ENCODE measurements at places on chromosomes 3 and 15.

- DNase-seq = no peak
Observed at GRCh38 chr15:58362262-58362922, 69.4 kb upstream of the LIPC start.

- DNase-seq = no peak
Observed at GRCh38 chr3:194967151-194968117, 281.8 kb downstream of the FAM43A start.

GRCh38 chr15:98649472-98650416 is 1.4 kb downstream of the IGF1R start:
- DNase-seq = peak; percentile 64

DNA sequence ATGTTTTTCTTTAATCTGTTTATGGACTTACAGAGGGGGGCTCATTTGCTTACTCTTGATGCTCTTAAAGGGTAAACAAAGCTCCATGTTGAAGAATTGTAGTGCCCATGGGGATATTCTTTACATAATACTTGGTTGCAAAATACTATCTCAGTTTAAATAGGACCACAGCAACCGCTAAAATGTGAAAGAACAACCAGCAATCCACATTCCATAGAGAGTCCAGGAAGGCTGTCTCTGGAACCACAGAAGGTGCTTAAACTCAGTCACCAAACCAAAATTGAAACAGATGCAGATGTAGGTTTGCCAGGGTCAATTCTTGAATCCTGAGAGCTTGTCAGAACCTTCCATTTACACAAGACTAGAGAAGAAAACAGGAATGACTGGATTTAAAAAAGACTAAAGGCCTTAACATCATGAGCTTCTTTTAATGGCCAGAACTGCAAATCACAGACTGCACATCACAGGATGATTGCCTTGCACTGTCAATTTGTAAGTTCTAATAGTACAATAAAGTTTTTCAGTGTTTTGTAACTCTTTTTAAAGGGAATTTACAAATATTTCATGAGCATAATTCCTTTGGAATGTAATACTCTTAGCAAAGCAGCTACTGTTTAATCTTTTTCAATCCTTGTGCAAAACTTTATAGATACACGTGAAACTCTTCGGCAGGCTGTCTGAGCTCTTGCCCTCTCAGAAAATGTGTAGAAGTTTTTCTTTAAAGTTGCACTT is 661.6 kb downstream of the SI start:
- no peak for DNase-seq

- no peak for DNase-seq
Observed at GRCh38 chr3:37765591-37766488, 95.8 kb upstream of the CTDSPL start.

DNA sequence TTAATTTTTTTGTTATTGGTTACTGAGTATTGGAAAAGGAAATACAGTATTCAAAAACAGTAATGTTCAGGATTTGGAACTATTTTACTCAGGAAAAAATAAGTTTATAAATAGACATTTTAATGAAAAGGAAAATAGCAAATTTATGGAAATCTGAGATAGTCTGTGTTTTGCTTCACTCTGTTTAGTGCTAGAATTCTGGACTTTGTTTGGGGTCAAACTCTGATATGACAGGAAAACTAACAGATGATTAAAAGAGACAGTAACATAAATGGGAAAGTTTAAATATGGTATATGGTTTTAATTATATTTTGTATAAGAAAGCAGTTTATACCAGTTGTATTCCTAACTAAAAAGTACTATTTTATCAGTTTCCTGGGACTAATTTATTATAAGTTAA is 17.4 kb downstream of the SETD5 start:
- no peak for DNase-seq

GRCh38 chr3:2856138-2857133 is 253.7 kb downstream of the IL5RA start:
- DNase-seq = no peak

GRCh38 chr15:32636410-32636809 is 5.1 kb upstream of the SCG5 start:
- no peak for DNase-seq

GRCh38 chr3:182527745-182528144 is 265.6 kb upstream of the ATP11B start:
- DNase-seq = no peak

GRCh38 chr15:45371546-45371945 is 6.8 kb downstream of the GATM start:
- no peak for DNase-seq

DNA sequence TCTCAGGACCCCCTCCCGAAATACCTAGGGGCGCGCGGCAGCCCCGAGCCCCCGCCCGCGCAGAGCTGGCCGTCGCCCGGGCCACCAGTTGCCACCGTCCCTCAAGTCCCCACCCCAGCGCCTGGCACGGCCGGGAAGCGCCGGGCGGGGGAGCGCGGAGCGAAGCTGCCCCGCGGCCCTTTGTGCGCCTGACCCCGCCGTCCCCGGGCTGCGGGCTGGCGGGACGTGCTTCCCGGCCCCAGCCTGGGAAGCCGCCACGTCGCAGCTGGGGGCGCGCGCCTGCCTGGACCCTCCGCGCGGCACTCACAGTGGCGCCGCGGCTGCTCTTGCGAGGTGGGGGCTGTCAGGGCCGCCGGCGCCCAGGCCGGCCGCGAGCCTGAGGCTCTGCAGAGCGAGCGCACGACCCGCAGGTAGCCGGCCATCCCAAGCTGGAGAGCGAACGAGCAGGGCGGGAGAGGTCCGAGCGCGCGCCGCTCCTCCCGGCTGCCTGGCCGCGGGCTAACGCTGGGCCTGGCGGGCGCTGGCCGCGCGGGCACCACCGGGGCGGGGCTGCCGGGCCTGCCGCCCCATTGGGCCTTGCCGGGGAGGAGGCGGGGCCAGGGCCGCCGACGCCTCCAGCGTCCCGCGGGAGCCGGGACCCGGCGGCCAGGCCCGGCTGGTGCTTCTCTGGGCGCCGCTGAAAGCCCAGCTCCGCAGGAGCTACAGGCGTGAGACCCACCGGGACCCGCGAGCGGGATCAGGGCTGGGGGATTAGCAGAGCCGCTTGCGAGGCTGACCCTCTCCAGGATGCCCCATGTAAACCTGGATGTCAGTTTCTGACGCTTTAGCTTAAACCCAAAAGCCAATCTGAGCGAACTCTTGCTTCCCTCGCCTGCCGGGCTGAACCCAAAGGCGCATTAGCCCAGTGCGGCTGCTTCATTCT is at the start of gene IDH2:
TSS of gene IDH2 (minus strand) at position 500 of the 922 bp plus-strand sequence. CDS start at position 422, 78 bp downstream.
- peak; percentile 81 for DNase-seq

GRCh38 chr3:23776352-23776891 is 29.3 kb upstream of the UBE2E1 start:
- DNase-seq = no peak

DNA sequence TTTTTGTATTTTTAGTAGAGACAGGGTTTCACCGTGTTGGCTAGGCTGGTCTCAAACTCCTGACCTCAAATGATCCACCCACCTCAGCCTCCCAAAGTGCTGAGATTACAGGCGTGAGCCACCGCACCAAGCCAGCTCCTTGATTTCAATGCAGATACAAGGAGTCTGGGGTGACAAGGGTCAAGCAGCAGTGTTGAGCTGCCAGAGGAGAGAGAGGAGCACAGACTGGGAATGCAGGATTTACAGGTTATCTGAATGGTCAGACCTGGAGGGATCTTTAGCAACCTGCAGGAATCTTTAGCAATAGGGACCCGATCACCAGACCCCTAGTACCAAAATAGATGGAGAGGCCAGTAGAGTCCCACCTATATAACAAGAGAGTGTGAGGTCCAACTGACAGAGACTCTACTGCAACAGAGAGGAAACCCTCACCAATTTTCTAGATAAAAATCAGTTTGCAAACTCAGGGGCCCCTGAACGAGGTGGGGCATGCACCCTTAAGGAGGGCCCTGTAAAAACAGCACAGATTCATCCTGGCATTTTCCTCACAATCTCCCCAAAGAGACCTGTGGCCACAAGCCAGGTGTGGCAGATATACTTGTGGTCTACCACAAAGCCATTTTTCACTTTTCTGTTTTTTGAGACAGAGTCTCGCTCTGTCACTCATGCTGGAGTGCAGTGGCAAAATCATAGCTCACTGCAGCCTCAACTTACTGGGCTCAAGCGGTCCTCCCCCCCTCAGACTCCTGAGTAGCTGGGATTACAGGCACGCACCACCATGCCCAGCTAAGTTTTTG is 10.7 kb upstream of the SHISA5 start:
- peak; percentile 71 for DNase-seq

DNA sequence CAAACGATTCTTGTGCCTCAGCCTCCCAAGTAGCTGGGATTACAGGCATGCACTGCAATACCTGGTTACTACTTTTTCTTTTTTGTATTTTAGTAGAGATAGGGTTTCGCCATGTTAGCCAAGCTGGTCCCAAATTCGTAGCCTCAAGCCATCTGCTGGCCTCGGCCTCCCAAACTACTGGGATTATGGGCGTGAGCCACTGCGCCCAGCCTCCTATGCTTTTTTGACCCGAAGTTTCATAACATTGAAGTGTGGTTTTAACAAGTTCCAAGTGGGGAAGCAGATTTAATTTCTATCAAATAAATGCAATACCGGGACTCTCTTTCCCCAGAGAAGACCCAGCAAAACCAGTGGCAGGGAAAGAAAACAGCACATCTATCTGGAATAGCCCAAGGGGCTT is 13.7 kb downstream of the SH3BP5 start:
- DNase-seq = no peak

DNA sequence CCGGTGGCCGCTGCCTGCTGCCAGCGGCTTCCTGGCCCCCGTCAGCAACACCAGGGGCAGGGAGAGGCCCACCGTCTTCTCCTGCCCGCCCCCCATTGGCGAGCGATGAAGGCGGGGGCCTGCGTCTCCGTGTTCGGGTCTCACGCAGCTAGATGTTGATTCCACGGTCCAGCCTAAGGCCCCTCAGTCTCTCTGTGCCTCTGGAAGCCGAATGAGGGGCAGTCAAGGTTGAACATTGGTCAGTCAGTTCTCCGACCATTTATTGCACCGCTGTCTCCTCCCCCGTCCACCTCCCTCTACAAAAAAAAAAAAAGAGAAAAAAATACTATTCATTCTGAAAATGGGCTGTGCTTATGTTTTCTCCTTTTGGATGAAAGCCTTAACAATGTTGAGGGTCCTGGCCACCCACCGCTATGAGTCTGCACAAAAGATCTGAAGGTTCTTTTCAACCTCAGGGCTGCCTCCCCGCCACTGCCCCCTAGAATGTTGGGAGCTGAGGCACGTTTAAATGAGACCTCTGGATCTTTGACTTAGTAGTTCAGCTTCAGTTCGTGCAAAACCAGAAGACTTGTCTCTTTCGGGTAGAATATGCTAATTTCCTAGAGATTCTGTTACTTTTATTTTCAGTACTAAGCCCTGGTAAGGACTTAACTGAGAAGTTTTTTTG is 736 bp downstream of the IREB2 start:
- DNase-seq = peak; percentile 39

GRCh38 chr3:99483841-99484240 is 154.6 kb upstream of the COL8A1 start:
- DNase-seq = no peak

GRCh38 chr15:69037977-69038376 is 23.5 kb downstream of the NOX5 start:
- DNase-seq = no peak

DNA sequence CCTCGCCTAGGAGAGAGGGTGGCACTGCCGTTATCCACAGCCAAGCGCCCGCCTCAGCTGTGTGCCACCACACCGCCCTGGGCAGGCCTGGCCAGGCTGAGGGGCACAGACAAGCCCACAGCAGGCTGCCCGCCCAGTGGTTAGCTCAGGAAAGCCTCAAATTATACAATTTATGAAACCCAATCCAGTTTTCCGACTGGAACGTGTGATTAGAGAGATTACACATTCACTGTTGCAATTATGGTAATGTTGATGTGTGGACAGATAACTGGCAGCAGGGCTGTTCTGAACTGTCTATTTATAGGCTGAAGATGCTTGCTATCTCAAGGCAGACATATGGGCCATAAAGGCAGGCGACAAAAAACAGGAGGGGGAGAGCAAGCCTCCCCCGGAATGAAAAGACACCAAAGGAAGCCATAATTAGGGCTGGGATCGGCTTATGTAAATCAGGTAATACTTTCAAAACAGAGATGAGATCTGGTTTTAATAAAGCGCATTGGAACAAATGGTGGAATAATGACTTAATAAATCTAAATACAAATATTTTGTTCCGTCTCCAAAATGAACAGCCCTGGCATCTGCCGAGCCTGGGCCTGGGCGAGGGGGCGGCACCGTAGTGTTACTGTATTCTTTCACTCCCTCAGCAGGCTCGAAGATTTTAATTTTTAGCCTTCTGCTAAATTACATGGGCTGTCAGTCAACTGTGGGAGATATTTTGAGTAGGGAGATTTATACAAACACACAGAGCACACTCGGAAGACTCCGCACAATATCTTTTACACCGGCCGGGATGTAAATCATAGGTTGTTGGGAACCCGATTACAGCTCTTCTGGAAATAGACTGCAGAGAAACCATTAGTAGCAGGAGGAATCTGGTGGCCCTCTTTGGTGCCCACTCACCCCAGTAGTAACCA is 103.1 kb upstream of the TLE3 start:
- DNase-seq = no peak

- DNase-seq = no peak
Observed at GRCh38 chr3:14265246-14265962, 86.8 kb downstream of the LSM3 start.

GRCh38 chr15:60371175-60372051 is 26.4 kb downstream of the ANXA2 start:
- no peak for DNase-seq

DNA sequence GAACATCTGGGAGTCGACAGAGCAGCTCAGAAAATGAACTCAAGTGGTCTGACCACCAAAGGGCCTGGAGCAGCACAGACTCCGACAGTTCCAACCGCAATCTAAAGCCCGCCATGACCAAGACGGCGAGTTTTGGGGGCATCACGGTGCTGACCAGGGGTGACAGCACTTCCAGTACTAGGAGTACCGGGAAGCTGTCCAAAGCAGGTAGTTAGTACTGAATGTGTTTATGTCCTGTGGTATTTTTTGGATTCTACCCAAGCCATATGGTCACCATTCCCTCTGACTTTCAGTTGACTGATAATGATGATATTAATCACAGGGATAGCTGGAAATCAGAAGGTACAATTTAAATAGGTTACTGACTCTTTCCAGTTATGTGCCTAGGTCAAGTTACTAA is 82.3 kb downstream of the ARPP21 start:
- DNase-seq = no peak

DNA sequence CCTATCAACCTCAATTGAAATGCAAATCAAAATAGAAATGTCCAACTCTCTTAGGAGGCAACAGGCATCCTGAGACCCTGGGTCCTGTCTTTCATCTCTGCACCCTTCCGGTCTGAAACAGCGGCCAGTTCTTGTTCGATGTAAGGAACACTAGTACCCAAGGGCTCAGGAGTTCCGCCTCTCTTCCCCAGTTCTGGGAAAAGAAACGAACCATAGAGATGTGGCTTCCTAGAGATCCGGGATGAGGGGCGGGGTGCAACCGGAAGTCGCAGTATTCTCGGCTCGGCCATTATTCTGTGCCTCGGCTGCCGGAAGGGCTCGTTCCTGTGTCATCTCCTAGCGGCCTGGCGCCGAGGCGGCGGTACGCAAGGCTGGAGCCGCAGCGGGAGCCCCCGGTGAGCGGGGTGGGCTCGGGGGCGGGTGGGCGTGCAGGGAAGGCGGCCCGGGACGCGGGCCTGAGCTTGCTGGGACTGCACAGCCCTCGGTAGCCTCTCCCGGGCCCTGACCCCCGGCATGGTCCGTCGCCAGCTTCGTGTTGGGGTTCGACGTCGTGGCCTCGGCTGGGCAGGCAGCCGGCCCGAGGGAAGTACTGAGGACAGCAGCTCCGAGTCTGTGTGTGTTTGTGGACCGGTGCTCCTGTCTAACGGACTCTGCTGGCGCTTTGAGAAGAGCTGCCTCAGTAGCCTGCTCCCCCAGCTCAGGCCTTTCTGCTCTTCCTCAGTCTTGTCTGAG is at the start of gene ZNF197:
TSS of gene ZNF197 (plus strand) at position 288 of the 732 bp plus-strand sequence. CDS start 4,119 bp downstream, outside the sequence.
- DNase-seq = peak; percentile 69
